ENCODE measurements at places on chromosomes 1 and 21. TPM values are rescaled to one million over a fixed set of nuclear protein-coding genes. Genes with fewer than 3 reads are reported as not detected.

DNA sequence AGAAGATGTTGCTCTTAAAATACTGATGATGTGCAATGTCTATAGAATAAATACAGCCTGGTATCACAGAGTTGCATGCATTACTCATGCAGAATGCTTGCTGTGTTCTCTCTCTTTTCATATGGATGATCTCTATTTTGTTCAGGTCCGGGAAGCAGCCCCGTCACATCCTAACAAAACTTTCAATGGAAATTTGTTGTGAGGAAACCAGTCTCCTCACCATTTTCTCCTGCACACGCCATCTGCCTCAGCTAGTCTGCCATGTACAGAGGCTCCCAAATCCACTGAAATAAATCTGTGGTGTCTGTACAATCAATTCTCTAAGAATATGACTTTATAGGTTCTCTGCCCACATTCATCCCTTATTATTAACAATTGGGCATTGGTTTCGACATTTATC is 42.4 kb downstream of the DAB1 start:
- no peak for DNase-seq

- no peak for DNase-seq
Measured at GRCh38 chr1:31901838-31902509, 36.2 kb downstream of the PTP4A2 start.

- DNase-seq = no peak
Measured at GRCh38 chr21:37196847-37197246, 70.3 kb downstream of the VPS26C start.

DNA sequence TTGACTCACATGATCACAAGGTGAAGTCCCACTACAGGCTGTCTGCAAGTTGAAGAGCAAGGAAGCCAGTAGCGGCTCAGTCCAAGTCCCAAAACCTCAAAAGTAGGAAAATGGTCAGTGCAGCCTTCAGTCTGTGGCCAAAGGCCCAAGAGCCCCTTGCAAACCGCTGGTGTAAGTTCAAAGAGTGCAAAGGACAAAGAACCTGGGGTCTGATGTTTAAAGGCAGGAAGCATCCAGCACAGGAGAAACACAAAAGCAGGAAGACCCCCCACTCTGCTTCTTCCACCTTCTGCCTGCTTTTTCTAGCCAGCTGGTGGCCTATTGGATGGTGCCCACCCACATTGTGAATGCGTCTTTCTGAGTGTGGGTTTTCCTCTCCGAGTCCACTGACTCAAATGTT is 2222.6 kb downstream of the MRPL39 start:
- DNase-seq = no peak

GRCh38 chr21:27693376-27693775 is 726.5 kb upstream of the ADAMTS5 start:
- no peak for DNase-seq

DNA sequence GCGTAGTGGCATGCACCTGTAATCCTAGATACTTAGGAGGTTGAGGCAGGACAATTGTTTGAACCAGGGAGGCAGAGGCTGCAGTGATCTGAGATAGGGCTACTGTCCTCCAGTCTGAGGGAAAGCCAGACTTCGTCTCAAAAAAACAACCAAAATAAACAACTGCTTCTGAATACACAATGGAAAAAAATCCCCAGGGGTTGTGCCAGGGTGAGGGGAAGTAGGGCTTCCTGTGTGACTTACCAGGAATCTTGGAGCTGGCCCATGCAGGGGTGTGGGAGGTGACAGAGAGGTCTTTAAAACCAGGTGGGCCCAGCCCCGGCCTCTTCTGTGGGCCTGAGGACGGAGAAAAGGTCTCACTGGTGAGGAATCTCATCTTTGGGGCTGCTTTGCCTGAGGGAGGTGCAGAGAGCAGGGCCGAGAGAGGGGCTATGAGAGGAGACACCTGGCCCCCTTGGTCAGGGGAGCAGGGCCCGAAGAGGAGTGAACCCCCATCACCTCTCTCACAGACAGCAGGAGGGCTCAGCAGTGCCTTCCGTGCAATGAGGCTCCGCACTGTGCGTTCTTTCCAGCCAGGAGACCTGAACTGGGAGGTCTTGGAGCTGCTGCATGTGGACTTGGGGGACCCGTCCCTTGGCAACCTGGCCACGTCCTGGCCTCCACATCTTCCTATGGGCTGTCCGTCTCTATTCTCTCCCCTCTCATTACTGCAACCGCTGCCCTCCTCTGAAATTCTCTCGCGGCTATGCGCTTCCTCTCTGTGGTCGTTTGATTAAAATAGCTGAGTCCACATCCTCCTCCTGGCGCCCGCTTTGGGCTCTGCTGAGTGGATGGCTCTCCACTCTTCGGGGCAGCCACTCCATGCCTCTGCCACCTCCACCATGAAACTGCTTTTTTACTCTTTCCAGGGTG is 10.7 kb downstream of the PLA2G5 start:
- peak; percentile 14 for DNase-seq

The CLCA4 gene
- not detected for total RNA-seq

The GPR25 gene
- total RNA-seq = not detected

Data from muscle of leg (tissue), 16 donors.